Activated T-helper 1 cell treated with Interleukin-2 at 50 U/mL for 16 hours (primary cell): ENCODE measurements at places on chromosomes 4 and X.

DNA sequence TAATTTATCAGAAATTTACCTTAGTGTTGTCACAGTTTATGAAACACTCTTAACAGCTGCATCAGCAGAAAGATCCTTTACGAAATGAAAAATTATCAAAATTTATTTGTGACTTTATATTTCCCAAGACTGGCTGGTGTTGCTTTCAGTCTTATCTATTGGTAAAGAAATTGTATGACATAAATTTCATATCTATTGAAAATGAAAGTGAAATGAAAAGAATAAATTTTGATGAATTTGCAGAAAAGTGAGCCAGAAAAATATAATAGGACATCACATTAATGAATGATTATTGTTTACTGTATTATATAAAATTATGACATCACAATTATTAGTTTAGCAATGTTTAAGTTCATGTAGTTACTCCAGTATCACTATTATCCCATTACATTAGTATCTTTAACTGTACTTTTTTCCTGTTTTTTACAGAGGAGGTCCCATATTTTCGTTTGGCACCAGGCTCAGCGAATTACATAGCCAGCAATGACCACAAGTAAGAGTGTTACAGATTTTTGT, 13.2 kb upstream of the TMEM165 start:
- no peak for DNase-seq

GRCh38 chr4:76188557-76188956, 25.1 kb downstream of the SCARB2 start:
- DNase-seq: no peak

- DNase-seq: no peak
Observed at GRCh38 chrX:39817754-39818470, 279.8 kb downstream of the BCOR start.

- DNase-seq: no peak
Observed at GRCh38 chrX:2921193-2921592, 7.9 kb downstream of the ARSD start.

GRCh38 chrX:148530464-148531077, 30.2 kb downstream of the AFF2 start:
- DNase-seq: no peak

DNA sequence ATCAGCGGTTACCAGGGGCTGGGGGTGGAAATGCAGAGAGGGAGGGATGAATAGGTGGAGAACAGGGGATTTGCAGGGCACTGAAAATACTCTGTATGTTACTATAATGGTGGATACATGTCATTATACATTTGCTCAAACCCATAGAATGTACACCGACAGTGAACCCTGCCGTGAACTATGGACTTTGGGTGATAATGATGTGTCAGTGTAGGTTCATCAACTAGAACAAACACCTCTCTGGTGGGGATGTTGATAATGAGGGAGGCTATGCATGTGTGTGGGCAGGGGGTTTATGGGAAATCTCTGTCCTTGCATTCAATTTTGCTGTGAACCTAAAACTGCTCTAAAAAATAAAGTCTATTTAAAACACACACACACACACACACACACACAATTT, 11.5 kb downstream of the HPSE start:
- DNase-seq: no peak

DNA sequence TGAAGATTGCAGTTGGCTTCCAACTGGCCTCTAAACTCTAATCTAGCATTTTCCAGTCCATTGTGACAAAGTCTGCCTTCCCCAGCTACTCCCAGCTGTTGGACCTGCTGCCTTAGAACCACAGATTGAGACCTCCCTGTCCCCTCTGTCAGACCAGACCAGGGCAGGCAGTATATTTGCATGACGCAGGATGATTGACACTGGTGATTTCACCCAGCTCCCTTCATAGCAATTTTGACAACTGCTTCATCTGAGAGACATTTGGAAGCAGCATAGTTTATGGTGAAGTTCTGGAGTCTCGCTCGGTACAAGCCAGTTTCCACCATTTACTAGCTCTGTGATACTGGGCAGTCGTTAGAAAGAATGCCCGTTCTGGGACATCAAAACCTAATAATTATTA, 2.5 kb downstream of the CYP4V2 start:
- DNase-seq: no peak

GRCh38 chrX:81390237-81390636, 188.3 kb downstream of the SH3BGRL start:
- DNase-seq: no peak

GRCh38 chr4:138182838-138183426, 59.2 kb downstream of the SLC7A11 start:
- no peak for DNase-seq

DNA sequence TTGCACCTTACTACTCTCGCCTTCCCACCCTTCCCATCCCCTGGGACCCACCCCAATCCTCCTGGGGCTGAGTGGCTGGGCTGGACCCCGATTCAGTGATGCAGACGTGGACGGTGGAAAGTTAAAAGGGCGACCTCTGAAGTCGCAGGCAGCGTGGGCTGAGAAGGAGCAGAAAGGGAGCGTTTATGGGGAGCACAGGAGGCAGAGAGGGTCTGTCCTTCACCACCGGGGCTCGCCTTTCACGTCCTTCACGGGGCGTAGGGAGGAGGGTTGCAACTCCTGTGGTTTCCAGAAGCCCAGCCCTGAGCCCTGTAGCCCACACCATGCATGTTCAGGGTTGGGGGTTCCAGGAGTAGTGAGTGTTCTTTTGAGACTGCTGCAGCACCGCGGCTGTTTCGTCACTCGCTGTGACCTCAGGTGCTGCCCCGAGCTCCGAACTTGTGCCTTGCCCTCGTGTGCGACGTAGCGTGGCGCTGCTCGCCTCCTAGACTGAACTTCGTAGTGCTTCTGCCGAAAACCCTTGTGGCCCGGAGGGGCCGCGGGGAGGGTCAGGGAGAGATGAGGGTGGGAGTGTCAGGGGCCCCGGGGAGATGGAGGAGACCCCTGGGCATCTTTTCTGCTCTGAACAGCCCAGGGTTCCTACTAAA, 1.6 kb downstream of the NHS start:
- DNase-seq: no peak

GRCh38 chr4:25628451-25628850, 27.2 kb upstream of the SLC34A2 start:
- DNase-seq: no peak

- DNase-seq: no peak
Observed at GRCh38 chr4:16043642-16044498, 40.0 kb downstream of the PROM1 start.

DNA sequence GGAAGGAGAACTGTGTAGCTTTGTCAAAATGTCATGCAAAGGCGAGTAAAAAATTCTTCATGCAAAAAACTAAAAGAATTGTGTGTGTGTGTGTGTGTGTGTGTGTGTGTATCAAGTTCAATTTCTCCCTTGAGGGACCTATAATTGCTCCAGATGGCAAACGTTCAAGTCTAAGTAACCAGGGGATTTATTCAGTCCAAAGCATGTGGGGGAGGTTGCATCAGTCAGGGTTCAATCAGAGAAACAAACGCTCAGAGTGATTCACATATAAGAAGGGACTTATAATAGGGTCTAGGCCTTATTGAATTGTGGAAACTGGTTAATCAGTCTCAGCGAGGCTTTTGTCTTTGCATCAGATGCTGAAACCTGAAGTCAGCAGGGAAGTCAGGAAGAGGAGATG, 5.0 kb downstream of the DCAF8L1 start:
- no peak for DNase-seq

GRCh38 chr4:575281-576141, 584 bp downstream of the TMEM271 start:
- DNase-seq: no peak

DNA sequence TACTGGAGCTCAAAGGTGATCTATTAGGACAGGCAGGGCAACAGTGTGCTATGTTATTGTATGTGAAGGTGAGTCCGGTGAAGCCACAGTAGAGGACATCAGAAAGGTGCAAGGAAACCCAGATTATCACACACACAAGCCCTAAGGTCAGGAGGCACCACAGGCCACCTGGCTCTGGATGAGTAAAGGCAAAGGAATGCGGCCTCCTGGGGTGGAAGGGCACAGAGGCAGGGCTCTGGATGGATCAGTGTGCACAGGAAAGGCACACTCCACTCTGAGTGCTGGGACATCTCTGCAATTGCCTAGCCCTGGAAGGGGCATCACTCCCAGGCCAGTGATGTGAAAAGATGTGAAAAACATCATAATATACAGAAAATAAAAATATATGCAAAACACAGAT, 683.5 kb downstream of the TRIML1 start:
- DNase-seq: no peak

DNA sequence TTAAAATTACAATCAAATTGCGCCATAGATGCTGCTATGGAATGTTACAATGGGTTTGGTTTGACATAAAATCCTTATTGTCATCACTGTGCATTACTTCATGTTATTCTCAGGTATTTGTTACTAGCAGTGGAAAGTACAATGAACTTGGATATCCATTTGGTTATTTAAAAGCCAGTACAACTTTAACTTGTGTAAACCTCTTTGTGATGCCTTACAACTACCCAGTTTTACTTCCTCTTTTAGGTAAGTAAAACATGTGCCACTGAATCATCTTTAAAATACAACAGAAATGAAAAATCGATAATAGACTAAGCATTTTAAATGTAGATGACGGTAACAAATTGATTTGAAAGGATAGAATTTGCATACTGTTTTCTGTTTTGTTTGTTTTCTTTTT, 35.6 kb downstream of the INTS6L start:
- DNase-seq: no peak

- DNase-seq: peak; percentile 46
Observed at GRCh38 chr4:113901994-113902787, 77.3 kb downstream of the ARSJ start.

GRCh38 chr4:52038103-52038912, at the start of gene SGCB:
Gene SGCB (minus strand): TSS chr4:52038299. CDS start chr4:52038259, 40 bp downstream.
- peak; percentile 60 for DNase-seq

GRCh38 chr4:120919358-120919757, 3.2 kb downstream of the PRDM5 start:
- DNase-seq: no peak

DNA sequence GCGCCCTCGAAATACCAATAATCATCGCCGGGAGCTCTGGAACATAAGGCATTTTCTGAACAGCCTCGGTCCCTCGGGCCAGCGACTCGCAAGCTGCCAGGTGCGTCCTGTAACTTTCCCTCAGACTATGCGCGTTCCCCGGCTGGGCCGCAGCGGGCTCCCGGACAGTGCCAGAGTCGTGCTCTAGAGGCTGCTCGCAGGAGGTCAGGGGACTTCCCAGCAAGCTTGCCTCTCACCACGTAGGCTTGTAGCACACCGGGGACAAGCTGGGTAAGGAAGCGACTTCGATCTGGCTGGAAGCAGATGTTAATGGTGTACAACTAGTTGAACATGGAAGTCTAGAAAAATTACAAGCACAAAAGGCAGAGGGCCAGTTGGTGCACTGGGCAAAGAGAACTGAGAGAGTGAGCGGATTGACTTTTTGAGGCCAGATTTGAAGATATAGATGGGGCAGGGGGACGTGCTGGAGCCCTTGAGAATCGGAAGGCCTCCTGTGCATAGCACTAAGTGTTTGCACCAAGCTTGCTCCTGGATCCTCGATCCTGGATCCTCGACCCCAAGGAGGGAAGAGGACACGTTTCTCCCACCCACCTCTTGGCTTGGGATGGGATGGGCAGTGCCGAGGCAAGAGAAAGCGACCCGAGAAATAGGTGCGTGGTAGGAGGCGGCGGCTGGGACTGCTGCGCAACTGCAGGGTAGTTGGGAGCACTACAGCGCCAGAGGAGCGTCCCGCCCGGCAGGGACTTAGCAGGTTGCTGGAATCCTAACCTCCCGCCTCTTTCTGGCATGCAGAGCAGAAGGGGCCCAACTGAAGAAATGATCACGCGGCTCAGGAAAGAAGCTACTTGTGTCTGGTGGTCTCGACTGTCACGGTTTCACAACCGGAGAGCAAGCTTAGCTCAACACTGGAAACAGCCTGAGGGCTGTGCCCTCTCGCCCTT, 19.9 kb upstream of the ZIC3 start:
- no peak for DNase-seq

GRCh38 chr4:164639001-164639400, 114.9 kb upstream of the SMIM31 start:
- no peak for DNase-seq

DNA sequence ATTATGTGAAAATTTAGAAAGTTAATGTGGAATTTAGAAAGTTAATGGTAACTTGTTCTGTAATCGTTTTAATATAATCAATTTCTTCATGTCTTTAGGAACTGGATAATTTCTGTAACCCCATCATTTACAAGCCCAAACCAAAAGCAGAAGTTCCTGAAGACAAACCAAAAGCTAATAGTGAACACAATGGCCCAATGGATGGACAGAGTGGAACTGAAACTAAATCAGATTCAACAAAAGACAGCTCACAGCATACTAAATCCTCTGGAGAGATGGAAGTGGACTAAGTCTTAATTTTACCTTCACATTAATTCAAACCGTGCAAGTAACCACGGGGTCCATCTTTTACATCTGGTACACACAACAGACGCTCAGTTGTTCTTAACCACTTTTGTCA, 48.1 kb upstream of the PLK4 start:
- DNase-seq: no peak

DNA sequence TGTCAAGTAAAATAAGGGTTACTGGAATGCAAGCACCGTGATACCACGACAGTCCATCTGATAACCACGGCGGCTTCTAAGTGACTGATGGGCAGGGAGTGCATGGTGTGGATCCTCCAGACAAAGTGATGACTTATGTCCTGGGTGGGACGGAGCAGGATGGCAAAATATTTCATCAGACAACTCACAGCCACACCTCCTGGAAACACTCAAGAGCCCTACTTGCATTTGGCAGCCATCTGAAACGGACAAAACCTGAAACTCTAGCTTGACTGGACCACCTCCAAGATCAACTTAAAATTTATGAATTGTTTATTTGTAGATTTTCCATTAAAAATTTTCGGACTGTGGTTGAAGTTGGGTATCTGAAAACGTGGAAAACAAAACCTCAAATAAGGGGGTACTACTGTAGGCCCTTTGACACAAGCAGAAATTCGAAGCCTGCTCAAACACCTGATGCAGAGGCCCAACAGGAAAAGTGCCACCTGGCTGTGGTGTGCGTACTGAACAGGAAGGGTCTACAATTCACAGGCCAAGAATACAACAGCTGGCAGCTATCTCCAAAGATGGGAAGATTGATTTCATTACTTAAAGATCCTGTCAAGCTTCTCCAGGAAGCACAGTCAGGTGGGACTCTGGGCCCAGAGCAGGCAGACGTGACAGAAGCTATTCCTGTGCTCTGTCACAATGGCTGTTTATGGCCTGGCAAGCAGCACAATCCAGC, 26.0 kb downstream of the LRIT3 start:
- DNase-seq: no peak

DNA sequence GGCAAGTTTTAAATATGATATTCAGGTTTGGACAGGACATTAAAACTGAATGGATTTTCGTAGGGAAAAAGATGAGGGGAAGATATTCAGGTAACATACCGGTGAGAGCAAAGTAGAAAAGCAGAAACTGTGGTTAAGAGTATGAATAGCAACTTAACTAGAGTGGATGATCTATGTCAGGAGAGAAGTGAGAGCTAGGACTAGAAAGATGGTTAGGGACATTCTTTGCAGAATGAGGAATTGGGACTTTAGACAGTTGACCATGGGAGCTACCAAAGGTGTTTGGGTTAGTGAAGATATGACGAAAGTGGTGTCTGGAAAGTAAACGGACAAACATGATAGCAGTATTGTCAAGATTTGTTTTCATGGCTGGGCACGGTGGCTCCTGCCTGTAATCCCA, 45.2 kb downstream of the ANXA5 start:
- DNase-seq: no peak

- DNase-seq: no peak
Observed at GRCh38 chr4:143514901-143515300, 1.4 kb downstream of the SMARCA5 start.

GRCh38 chrX:11481035-11481434, 184.7 kb downstream of the ARHGAP6 start:
- DNase-seq: no peak

GRCh38 chr4:16337936-16338335, 111.7 kb upstream of the TAPT1 start:
- DNase-seq: no peak

GRCh38 chr4:102596532-102596931, 95.4 kb downstream of the NFKB1 start:
- DNase-seq: no peak
